Posterior cingulate gyrus (tissue), 11 donors: ENCODE measurements at places on chromosomes 13 and 19.
A peak's percentile ranks its signal among the peaks of the same experiment; 100 is the strongest.

DNA sequence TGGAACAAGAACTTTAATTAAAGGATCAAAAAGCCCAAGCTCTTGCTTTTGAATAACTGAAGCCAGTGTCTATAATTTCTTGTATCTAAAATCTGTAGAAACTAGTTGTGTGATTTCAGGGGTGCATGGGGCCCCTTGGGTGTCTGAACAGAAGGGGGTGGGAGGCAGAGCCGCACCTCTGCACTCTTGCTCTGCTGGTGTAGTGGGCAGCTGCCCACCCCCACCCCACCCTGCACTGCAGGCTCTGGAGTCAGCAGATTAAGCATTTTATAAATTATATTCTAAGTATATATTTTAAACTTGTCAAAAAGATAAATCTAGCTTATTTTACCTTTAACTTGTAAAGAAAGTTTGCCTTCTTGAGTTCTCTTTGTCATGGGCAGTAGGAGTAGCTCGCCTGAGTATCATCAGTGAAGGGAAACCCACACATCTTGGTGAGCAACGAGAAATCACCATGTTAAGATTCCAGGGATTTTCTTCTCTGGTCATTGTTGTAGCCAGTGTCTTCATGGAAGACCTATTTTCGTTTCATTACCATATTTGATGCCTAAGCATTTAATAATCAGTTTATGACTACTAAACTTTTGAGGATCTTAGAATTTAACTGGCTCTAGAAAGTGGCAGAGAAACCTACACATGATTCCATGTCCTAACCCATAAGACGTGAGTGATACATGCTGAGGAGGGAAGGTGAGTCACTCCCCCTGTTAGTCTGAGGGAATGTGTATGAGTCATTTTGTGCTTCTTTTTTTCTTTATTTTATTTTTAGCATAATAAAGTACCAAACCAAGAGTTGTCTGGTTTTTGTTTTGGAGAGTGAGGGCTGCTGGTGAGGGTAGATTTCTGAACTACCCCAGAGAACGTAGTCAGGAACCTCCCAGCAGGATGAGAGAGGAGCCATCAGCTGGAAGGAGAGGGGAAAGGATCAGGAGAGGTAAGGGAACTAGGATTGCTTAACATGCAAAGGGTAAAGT is 7.7 kb downstream of the UBE2L5 start:
- no peak for DNase-seq

DNA sequence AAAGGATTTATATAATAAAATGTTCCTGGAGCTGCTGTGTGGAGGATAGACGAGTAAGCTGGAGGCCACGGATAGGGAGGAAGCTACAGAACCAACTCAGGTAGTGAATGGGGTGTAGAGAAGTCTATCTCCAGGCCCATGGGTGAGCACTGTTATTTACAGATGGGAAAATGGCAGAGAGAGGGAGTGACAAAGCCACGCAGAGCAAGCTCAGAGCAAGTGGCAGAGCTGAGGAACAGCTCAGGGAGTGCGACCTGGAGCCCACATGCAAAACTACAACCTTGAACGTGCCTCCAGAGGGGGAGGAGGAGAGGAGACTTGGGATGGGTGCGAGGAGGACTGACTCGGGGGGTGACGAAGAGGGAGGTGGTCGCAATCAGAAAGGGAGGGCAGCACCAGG is 13.4 kb upstream of the RSPH6A start:
- no peak for DNase-seq

- peak; percentile 92 for DNase-seq
These were observed 3.8 kb downstream of the S1PR2 start for GRCh38 chr19:10227026-10227971.

DNA sequence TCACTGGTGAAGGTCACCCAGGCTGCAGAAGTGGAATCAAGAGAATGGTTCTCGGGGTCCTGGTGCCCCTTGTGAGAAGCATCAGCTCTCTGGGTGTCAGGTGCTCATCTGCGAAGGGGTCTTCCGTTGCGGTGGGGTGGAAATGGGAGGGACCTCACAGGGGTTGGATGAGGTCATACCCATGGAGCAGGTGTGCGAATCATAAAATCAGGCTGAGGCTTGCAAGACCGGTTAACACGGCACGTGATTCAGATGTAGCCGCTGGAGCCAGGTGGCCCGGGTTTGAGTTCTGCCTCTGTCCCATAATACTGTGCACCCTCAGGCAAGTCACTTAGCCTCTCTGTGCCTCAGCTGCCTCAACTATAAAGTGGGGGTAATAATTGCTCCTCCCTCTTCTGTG is 3.9 kb upstream of the KLK15 start:
- DNase-seq: peak; percentile 34

DNA sequence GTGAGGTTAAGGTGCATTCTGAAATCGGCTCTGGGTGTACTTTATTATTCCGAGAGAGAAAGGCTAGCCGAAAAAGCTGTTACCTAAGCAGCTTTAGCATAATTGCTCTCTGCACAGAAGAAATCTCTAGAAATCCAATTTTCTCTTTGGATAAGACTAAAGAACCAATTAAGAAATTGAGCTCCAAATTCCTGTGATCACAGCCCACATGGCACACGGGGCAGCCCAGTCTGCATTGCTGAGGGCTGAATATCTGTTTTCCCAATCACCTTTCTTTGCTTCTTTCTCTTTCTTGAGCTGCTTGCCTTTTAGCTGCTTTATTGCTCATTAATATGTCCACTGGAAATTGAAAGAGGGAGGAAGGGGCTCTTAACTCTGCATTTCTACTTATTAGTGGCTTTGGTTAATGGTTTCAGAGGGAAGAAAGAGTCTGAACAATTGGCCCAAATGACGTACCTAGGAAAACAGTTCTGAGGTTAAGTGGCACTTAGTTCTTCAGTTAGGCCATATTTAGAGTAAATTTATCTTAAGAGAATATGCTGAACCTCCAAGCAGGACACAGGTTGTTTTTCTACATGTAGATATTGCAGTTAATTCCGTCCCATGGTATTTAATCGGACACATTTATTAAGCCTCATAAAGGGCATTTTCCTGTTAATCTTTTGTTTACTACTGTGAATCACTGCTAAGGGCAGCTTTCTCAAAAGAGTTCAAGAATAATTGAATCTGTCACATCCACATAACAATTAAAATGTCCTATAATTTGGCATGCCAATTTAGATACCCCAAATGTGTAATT is 265.7 kb downstream of the ABCC4 start:
- no peak for DNase-seq

DNA sequence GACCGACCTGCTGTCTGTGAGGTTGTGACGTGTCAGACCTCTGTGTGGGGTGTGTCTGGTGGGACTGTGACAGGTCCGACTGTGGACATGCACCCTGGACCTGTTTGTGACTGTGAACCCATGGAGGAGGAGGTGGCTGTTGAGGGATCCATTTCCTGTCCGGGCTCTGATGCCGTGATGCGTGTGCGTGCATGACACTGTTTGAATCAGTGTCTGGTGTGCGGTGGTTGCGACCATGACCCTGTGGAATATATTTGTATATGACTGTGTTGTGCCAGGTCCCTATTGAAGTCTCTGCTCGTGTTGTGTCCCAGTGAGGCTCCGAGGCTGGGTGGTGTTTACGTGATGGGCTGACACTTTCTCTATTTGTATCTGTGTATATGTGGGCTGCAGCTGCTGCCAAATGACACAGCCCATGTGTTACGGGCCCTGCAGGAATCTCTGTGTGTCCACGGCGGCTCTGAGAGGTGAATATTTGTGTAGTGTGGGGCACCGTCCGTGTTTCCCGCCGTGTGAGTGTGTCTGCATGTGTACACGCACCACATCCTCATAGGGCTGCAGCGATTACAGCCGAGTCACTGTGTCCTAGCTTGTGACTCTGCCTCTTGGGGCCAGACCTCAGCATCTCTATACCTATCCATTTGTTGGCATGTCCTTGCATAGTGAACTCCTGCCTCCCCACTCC is 18.3 kb downstream of the CCDC97 start:
- no peak for DNase-seq

GRCh38 chr19:10353793-10354391 is 14.5 kb upstream of the ICAM3 start:
- DNase-seq: no peak

DNA sequence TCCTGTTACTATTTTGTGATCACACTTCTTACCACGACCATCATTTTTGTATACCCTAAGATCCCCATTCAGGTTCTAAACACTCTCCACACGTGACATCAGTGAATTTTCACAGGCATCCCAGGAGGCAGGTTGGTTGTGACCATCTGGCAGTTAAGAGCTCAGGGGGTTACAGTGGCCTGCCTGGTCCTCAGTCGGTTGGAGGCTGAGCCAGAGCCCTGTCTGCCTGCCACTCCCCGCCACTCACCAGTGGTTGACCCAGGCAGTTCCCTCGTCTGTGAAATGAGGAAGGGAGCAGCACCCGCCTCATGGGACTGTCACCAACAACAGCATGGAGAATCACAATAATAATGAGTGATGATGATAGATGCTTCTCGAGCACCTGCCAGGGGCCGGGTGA is 36.4 kb upstream of the EHD2 start:
- no peak for DNase-seq

DNA sequence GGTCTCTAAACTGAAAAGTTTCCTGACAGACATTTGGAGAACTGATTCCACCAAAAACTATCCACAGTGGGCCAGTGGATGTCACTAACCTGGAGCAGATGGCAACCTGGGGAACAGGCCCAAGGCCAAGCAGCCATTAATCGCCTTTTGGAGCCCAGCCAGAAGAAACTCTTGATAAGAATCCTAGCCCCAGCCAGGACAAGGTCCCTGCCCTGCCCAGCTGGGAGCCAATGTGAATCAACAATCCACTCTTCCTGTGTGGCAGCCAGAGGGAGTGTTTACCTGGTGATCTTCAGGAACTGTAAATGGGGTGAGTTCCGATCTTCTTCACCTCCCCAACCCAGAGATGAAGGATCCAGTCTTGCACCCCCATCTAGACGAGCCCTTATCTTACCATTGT is 14.5 kb upstream of the IGSF23 start:
- no peak for DNase-seq

DNA sequence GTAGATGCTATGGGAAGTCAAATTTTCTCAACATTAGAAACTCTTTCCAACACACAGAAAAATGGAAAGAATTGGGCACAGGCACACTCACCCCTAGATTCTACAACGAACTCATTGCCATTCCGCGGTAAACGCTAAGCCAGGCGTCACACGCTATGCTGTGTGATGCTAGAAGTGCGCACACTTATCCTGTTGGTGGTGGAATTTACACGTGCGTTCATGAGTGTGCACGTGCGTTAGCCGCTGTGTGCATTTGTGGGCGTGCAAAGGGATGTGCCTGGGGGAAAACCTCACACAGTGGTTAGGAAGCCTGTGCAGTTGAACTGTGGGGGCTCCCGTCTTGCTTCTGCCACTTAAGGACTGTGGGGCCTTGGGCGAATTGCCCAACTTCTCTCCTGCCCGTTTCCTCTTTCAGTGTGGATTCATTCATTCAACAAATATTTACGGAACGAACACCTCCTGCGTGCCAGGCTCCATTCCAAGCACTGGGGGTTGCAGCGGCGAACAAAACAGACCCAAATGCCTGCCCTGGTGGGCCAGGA is 7.7 kb downstream of the NFILZ start:
- DNase-seq: no peak

DNA sequence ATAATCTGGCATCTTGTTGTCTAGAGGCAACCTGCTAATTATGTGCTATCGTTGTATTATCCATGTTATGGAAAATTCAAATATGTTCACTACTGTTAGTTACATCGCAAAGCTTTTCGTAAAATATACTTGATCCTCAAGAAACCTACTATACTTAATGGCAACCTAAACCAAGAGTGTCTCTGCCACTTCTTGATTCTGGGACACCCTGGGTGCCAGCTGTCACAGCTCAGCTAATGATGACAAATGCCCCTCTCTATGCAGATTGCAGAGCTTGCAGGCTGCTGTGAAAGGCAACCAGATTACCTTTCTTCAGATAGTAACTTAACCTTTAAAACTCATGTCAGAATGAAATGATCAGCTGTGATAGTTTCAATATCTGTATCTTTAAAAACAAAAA is 8.9 kb upstream of the MAB21L1 start:
- no peak for DNase-seq

DNA sequence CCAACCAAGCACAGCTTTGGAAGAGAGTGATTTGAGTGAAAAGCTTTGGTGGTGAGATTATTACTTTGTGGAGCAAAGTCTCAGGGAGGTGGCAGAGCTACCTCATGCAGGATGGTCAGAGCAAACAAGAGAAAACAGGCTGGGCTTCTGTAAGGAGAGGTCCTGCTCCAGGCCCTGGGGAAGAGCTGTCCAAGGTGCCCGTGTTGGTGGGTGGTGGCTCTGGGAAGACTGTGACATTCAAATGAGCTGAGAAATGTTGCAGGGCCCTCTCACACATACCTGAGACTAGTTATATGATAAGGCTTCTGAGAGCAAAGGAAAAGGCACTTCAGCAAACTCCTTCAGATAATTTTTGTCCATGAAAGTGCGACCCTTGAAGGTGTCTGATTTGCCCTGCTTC is 205.5 kb upstream of the SOX21 start:
- no peak for DNase-seq

- DNase-seq: no peak
These were observed 3.3 kb upstream of the KLK11 start for GRCh38 chr19:51029718-51030117.

GRCh38 chr13:50866817-50867636 is 23.5 kb upstream of the DLEU7 start:
- DNase-seq: no peak

DNA sequence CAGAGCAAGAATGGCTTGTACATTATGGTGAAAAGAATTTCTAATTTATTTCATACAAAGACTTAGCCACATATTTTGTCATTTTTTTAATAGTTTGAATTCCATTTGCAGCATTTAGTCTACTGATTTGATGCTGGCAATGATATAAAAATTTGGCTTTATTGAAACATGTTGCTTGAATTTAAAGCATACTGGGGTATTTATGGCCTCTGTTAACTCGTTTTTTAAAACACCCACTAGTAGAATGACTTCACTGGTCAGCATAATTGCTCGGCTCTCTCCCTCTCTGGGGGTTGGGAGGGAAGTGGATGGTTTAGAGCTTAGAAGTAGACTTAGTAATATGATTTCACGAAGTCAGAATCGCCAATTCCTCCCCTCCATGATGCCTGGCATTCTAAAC is 354.9 kb upstream of the HTR2A start:
- no peak for DNase-seq

DNA sequence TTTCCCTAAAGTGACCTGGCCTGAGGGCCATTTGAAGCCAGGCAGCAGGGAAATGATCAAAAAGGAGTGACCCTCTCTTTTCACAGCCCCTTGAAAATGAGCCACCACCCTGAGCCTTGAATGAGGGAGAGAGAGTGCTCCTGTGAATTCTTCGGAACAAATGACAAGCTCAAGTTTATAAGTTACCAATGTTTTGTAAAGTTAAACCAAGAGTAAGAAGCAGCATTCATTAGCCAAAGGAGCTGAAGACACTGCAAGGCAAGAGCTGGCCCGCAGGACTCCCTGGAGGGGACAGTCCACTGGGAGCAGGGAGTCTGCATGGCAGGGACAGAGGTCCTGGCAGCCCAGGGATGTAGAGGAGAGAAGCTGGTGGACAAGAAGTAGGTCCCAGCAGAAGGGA is 16.7 kb upstream of the CCNP start:
- no peak for DNase-seq
